Cortex of kidney (tissue), 1 donor: ENCODE measurements at places on chromosomes 16 and 17.

- no peak for DNase-seq
These were observed 26.3 kb upstream of the CLEC18B start for GRCh38 chr16:74447578-74447977.

- DNase-seq, result no peak
These were observed 37.2 kb upstream of the RGS9 start for GRCh38 chr17:65099941-65100315.

GRCh38 chr17:80792373-80792781 lies 199.3 kb upstream of the CHMP6 start:
- DNase-seq, result no peak

- no peak for DNase-seq
These were observed 33.8 kb upstream of the RBFOX3 start for GRCh38 chr17:79644617-79645016.

DNA sequence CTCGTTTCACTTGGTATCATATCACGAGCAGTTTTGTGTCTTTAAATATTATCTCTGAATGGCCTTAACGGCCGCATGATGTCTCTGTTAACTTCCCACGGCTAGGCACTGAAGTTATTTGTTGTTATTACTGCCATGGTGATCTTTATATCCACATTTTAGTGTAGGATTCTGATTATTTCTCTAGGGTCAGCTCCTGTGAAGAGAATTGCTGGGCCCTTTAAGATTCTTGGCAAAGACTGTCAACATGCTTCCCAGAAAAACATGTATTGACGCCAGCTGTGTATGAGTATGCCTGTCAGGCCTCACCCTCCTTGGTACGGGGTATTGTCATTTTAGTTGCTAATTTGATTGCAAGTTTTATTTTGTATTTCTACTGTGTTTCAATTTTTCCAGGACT lies 263.5 kb downstream of the SNX29 start:
- DNase-seq, result no peak

GRCh38 chr16:4339909-4340308 lies 11.2 kb downstream of the PAM16 start:
- no peak for DNase-seq

- no peak for DNase-seq
These were observed 9.7 kb upstream of the ZC3H7A start for GRCh38 chr16:11806721-11807120.

DNA sequence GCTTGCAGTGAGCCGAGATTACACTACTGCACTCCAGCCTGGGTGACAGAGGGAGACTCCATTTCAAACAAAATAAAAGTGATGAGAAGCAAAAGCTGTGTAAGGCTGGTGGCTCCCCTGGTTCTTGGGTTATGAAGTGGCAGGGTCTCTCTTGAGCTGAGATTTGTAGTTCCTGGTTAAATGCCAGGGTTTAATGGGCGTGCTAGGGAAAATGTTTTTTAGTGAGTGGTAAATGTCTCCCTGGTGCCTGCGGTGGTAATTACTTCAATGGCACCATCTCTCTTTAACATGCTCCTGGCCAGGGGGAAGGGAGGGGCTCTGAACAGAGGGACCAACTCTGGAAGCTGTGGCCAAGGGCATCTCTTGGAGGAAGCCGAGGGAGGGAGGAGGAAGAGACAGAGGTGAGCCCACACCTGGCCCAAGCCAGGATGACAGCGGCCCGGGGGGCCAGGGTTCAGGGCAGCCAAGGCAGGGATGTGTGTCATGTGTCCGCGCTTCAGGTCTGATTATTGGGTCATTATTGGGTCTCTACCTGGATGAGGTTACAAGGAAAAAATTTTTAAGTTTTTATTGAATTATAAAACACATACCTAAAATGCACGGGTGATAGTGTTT lies 17.8 kb upstream of the RPL38 start:
- no peak for DNase-seq

DNA sequence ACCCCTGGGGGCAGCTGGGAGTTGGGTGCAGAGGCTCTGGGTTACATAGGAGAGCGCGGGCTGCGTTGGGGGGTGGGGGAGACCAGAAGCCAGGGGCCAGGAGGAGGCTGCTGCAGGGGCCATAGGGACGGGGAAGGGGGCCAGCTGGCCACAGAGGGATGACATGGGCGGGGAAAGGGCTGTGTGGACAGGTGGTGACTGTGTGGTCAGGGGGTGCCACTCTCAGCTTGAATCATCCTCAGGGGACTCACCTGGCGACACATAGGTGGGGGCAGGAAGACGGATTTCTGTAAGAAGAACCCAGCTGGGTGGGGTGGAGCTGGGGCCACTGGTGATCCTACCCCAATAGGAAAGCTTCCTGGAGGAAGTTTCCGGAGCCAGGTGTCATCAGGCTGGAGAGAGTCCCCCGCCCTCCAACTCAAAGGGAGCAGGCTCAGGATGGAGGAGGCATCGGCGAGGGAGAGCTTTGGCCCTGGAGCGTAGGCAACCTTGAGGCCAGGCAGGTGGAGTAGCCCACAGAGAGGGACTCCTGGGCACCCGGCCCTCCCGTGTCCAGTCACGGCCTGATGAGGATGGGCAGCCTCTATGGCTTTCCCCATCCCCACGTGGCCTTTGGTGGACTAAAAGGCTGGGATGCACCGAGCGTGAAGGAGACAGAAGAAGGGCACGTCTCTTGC lies 1.2 kb downstream of the TRPV3 start:
- no peak for DNase-seq

GRCh38 chr17:80453126-80453997 lies 23.0 kb downstream of the NPTX1 start:
- DNase-seq, result no peak

- DNase-seq, result no peak
These were observed 17.6 kb upstream of the NKD1 start for GRCh38 chr16:50530277-50531236.

DNA sequence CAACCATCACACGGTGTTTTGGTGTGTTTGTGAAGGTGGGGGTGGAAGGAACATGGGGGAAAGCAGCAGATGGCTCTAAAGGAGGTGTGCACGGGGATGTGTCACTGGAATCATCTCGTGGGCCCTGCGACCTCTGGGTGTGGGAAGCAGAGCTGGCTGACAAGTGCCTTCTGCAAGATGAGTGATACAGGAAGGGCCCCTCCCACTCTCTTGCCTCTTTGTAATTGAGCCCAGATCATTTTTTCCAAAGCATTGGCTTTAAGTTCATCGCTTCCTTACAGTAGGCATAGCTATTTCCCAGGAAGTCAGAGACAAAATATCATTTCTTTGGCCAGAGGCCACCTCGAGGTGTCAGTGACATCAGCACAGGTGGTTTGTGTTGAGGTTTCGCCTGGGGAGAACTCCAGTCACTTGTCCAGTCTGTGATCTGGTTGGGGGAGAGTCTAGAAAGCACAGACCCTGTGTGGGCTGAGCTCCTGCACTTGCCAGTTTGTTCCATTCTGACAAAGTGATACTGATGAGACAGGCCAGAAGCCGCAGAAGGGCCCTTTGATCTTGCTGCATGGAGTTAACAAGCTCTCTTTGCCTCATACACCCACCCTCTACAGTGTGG lies 20.6 kb upstream of the SNTB2 start:
- DNase-seq, result no peak
